ENCODE measurements at places on chromosomes 16 and 17.

DNA sequence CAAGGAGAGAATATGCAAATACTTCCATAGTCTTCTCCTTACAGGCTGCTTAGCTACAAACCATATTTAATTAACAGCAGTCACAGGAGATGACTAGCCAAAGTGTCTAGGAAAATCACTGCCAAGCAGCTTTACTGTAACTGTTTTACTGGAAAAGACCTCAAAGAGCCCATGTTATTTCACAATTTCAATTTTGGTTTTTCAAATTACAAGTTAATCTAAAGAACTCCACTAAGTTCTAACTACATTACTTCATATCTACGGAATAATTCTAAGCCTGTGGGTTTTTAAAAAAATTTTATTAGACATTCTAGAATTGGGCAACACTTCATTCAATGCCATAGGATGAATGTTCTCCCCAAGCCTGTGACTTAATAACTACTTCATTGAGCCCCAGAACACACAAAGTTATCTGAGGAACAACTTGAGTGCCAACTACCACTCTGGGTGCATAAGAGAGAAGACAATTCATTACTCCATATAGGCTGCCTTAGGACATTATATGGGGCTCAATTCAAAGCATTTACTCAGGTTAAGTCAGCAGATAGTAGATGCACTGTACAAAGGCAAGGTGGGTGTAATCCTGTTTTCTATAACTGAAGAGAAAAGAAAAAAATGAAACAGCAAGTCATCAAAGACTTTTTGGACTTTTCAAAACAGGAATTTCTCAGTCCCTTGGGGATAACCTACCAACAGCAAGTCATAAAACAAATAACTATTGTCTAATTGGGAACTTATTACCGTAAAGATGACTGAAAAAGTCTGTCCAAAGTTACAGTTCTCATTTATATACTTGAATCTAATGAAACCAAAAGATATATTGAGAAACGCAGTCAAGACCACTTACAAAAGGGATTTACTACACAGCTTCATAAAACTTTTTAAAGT lies 33.0 kb downstream of the STAT3 start:
- DNase-seq: no peak

GRCh38 chr17:55068862-55069811 lies 100.6 kb downstream of the STXBP4 start:
- no peak for DNase-seq

GRCh38 chr16:51286272-51286671 lies 135.2 kb upstream of the SALL1 start:
- no peak for DNase-seq

- peak; percentile 86 for DNase-seq
Observed at GRCh38 chr17:63697341-63698286, 2.3 kb downstream of the LIMD2 start.

All from CD4-positive, alpha-beta T cell treated with Interleukin-2 at 100 ng/mL for 4 hours (primary cell).